Activated CD4-positive, alpha-beta memory T cell treated with anti-CD3 and anti-CD28 coated beads, Interleukin-2, amount 10 ng/mL, durations not matched to agents 7 days and 5 days (primary cell): ENCODE measurements at places on chromosomes 1 and 21. TPM values are rescaled to one million over a fixed set of nuclear protein-coding genes. Genes with fewer than 3 reads are reported as not detected.

PDE9A gene
- total RNA-seq: 14.3 TPM

UBAP2L gene
- 157 TPM for total RNA-seq

DNA sequence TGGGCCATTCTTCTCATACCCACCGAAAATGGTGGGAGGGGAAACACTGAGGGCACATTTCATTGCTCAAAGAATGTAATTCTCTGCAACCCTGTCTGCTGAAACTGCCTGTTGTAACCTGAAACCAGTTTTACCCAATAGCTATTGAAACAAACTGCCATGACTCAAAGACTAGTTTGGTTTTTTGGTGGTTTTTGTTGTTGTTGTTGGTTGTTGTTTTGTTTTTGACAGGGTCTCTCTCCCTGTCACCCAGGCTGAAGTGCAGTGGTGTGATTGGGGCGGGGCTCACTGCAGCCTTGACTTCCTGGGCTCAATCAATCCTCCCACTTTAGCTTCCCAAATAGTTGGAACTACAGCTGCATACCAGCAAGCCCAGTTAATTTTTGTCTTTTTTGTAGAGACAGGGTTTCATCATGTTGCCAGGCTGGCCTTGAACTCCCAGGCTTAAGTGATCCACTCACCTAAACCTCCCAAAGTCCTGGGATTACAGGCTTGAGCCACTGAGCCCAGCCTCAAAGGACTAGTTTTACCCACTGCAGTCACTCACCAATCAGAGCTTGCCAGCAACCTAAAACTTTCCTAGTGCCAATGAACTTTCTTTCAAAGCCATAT, 2.1 kb upstream of the IPP start:
- no peak for DNase-seq

PWP2 gene
- 22.5 TPM for total RNA-seq

GRCh38 chr1:169886931-169887330, 6.8 kb downstream of the SCYL3 start:
- DNase-seq: no peak

RAB42 gene
- total RNA-seq: not detected

OR2AK2 gene
- not detected for total RNA-seq

DNA sequence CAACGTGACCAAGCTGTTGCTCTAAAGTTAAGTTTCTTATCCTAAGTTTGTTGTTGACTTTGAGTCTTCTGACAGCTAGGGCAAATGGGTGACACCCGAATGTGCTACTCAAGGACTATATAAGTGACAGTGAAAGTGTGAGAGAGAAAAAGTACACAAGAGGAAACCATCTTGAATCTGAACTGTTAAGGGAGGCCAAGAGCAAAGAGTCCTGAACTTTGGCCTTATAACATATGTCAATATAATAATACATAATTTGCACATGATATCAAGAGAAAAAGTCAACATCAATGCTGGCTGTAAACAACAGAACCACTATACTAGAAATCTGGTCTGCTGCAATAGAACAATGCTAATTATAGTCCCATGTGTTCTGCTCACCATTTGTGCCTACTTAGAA, 29.5 kb downstream of the SYNJ1 start:
- no peak for DNase-seq

- DNase-seq: no peak
Observed at GRCh38 chr1:31510853-31511789, 65.2 kb upstream of the TINAGL1 start.

TNFRSF4 gene
- 243 TPM for total RNA-seq

EPHA2 gene
- total RNA-seq: not detected

- DNase-seq: no peak
Observed at GRCh38 chr1:223393275-223394214, at the start of gene CCDC185. CCDC185 (plus strand) TSS chr1:223393415; CDS start chr1:223393476, 61 bp downstream.

DNA sequence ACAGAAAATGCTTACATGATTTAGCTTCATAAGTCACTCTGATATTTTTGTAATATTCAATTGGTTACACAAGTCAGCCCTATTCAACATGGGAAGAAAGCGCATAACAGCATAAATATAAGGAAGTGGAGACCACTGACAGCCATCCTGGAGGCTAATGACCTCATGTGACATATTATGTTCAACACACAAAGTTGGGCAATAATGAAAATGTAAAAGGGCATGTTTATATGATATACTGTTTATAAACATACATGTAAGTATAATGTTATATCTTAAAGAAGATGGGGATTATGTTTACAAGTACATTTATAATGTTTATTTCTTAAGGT, 30.2 kb downstream of the EVI5 start:
- DNase-seq: no peak

DNA sequence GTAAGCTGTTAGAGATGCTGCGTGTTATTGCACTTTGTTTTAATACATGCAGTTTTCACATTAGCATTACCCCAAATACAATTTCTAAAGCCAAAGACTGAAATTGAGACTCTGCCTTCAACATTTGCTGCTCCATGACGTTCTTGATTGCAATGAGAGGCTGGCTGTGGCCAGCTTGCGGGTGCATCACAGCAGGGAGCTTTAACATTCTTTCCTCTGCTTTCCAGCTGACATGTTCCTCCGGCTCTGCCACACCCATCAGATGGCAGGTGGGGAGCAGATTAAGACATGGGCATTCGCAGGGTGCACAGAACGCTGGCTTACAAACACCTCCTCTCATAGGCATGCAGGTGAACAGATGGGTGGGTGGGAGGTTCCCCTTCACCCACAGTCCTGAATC, 314.1 kb downstream of the DISC1 start:
- no peak for DNase-seq

HSF2BP gene
- total RNA-seq: 0.15 TPM

DNA sequence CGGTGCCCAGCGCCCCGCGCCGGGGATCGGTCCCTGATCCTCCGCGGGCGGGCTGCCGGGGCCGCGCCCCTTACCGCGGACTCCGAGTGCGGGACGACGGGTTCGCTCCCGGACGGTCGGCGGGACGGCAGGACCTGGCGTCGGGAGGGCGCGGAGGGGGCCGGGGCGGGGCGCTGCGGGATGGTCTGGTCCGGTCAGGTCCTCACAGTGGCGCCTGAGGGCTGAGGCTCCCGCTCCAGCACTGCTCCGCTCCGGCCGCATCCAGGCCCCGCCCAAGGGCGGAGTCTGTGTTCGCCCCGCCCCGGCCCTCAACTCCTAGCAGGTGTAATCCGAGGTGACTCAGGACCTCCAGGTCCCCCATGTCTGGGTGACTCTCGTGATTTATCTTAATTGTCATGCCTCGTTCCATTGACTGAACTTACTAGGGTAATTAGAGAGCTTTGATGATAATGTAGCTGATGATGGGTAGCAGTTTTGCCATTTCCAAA, at the start of gene RAB3B:
Gene RAB3B, minus strand, starts transcription at position 223 of the 488 bp plus-strand sequence. CDS start 13,583 bp downstream, outside the sequence.
- peak; percentile 70 for DNase-seq
